ENCODE measurements at places on chromosomes 4 and X. TPM values are rescaled to one million over a fixed set of nuclear protein-coding genes. Genes with fewer than 3 reads are reported as not detected.
A peak's percentile ranks its signal among the peaks of the same experiment; 100 is the strongest.

Gene CYSLTR1
- total RNA-seq, result 0.43 TPM

Gene SPANXN1
- not detected for total RNA-seq

Gene ZMYM3
- total RNA-seq, result 25.0 TPM

Gene CA5B
- 10.5 TPM for total RNA-seq

Gene COL4A6
- total RNA-seq, result 12.9 TPM

Gene USP17L27
- not detected for total RNA-seq

Gene SSX5
- total RNA-seq, result not detected

Gene P2RY4
- 0.87 TPM for total RNA-seq

GRCh38 chr4:53515076-53515475 lies 76.2 kb downstream of the LNX1 start:
- DNase-seq, result no peak

- DNase-seq, result no peak
Observed at GRCh38 chr4:77153006-77153405, 4.0 kb upstream of the CCNG2 start.

DNA sequence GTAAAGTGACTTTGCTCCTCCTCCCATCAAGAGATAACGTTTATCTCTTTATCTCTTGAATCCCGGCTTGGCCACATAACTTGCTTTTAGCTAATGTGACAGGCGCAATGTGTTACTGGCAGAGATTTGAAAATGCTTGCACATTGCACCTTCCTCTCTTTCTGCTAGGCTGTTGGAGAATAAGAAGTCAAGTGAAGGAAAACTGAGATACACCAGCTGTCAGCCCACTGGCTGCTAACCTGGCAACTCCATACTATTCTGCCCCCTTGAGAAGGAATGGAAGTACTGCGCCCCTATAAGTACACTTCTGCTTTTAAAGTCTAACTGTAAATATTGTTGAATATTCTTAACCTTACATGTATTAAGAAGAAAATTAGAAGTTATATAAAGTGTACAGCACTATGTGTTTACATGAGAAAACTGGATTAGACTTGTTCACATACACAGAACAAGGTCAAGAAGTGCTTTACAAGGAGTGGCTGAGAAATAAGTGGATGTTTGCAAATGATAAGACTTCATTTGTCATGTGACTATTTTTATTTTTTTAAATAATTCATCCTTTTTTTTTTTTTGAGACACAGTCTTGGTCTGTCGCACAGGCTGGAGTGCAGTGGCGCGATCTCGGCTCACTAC lies 424.5 kb upstream of the CTSO start:
- DNase-seq, result peak; percentile 58

GRCh38 chr4:2996415-2996814 lies 33.0 kb downstream of the GRK4 start:
- no peak for DNase-seq

GRCh38 chr4:101039367-101039766 lies 308.0 kb downstream of the PPP3CA start:
- no peak for DNase-seq

DNA sequence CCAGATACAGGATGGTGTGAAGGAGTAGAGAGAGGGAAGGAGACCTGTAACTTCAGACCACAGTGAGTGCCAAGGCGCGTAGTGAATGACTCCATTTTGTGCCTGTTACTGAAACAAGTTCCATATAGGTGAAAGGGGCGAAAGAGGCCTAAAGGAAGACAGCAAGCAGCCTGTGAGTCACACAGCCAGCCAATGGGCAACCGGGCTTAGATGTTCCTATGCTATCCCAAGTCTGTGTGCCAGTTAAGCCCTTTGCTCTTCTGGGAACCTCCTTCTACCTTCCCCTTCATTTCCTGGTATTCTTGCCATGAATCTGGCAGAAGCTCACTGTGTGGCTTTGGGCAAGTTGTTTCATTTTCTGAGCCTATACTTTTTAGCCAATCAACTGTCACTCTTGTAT lies 161.8 kb upstream of the LDB2 start:
- DNase-seq, result no peak

- DNase-seq, result no peak
Observed at GRCh38 chrX:134711135-134711921, 53.1 kb upstream of the PLAC1 start.

DNA sequence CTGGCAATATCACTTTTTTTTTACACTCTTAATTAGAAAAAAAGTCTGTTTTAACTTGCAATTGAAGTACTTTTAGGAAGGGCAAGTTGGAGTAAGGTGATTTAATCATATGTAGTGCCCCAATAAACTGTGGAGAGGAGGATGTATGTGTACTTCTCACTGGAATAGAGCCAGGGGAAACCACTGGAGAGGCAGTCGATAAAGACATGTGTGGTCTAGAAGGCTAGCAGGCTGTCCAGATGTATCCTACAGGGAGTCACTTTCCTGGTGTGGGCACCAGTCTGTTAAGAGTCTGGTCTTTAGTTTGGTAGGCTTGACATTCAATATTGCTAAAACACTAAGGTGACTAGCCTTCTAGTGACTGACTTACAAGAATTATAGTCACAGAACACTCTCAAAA lies 9.6 kb upstream of the SGMS2 start:
- DNase-seq, result no peak

- DNase-seq, result no peak
Observed at GRCh38 chr4:6359536-6360308, 90.1 kb downstream of the WFS1 start.

DNA sequence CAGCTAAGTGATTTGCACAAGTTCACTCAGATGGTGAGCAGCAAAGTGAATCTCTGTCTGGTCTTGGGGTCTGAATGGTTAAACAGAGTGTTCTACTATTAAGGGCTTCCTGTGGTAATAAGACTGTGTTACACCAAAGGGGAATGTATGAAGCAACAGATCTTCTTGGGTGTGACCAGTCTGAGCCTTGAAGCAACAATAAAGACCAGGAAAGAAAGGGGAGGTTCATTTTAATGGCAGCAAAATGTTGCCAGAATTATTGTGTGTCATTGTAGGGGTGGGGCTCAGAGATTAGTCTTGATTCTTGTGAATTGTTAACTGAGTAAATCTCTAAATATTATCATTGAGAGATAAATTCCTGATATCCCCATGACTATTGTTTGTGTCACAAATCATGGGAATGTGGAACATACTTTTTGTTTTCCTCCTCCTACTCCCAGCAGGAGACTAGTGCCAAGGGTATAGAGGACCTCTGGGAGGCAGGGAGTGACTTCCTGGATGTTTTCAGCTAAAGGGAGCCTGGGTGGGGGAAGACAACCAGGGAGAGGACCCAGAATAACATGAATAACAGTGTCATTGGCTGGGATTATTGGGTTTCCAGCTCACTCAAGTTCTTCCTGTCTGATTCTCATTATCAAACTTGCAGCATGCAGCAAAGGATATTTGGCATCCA lies 141.4 kb upstream of the PAK3 start:
- no peak for DNase-seq

DNA sequence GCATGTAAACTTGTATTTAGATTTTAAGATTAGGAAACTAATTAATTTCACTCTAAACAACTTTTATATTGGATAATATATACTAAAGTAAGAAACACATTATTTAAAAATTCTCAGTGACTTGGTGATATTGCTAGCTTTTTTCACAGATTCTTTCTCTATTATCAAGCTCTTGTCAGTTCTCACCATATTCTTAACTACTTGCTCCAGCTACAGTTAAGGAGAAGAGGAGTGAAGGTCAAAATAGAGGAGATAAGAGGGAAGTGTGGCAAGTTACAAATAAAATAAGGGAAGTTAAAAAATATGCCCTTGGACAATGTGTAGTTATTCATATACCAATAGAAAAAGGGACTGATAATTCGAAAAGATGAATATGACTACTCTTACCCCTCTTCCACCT lies 34.7 kb upstream of the NAF1 start:
- no peak for DNase-seq

DNA sequence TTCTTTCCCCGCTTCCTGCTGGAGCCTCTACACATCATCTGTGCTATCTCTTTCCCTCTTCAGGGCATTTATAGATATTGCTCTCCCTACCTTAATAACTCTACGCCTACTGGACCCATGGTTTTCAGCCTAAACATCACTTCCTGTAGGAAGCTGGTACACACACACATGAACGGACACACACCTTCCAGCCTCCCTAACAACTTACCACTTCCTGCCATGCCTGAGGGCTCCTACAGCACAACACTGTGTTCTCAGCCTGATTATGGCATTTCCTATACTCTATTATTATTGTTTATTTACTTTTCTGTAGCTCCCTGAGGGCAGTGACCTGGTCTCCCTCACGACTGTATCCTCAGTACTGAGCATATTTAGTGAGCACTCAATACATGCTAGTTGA lies 163.6 kb upstream of the MAP3K15 start:
- no peak for DNase-seq

DNA sequence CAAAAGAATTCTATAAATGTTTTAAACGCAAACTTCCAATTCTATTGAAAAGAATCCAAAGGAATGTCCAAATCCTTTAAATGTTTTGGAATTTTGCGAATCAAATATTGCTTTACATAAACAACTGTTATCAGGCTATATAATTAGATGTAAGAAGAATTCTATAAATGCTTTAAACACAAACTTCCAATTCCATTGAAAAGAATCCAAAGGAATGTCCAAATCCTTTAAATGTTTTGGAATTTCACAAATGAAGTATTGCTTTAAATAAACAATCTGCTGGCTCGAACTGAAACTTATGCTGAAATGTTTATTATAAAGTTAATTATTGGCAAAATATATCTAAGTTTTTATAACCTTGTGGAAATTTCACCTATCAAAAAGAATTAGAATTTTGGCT lies 16.1 kb downstream of the DAPP1 start:
- no peak for DNase-seq

- DNase-seq, result no peak
Observed at GRCh38 chrX:69431420-69431819, 72.7 kb upstream of the NALF2 start.

DNA sequence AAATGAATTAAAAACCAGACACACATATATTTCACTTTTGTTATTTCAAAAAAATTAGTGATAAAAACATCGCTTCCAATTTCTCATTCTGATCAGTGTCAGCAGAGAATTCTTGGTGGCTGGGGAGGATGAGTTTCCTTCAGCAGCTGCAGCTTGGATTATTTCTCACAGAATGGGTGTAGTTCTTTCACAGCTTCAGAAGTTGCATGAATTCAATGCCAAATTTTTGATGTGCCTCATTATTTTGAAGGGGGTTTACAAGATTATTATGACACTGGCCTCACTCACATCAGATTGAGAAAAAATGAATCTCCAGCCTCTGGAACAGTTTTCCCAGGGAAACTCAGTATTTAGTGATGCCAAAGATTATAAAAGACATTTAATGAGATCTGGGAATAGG lies 184.9 kb upstream of the WDFY3 start:
- no peak for DNase-seq

- peak; percentile 55 for DNase-seq
Observed at GRCh38 chrX:21479695-21480270, 105.6 kb downstream of the CNKSR2 start.

GRCh38 chrX:16484338-16484737 lies 165.6 kb upstream of the S100G start:
- DNase-seq, result peak; percentile 24

GRCh38 chr4:2062808-2063524 lies 3.8 kb downstream of the NAT8L start:
- DNase-seq, result no peak

DNA sequence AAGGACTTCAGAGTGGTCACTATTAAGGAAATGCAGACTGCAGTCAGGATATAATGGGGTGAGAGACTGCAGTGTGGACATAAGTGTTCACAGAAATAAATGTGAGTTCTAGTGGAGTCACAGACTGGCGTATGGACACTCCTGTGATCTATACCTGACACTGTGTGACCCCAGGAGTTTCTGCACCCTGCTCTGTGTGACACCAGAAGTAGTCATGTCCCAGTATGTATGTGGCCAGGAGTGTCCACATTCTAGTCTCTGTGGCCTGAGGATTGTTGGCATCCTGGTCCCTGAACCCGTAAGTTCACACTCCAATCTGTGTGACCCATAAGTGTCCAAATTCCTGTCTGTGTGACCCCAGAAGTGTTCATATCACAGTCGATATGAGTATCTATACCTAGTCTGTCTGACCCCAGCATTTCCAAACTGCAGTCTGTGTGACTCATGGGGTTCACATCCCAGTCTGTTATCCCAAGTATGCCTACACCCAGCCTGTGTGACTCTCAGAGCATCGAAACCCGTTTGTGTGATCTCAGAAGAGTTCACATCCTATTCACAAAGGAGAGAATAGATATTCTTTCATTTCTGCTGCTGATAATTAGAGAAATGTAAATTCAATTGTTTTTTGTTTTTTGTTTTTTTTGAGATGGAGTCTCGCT lies 16.3 kb downstream of the WDR13 start:
- no peak for DNase-seq

DNA sequence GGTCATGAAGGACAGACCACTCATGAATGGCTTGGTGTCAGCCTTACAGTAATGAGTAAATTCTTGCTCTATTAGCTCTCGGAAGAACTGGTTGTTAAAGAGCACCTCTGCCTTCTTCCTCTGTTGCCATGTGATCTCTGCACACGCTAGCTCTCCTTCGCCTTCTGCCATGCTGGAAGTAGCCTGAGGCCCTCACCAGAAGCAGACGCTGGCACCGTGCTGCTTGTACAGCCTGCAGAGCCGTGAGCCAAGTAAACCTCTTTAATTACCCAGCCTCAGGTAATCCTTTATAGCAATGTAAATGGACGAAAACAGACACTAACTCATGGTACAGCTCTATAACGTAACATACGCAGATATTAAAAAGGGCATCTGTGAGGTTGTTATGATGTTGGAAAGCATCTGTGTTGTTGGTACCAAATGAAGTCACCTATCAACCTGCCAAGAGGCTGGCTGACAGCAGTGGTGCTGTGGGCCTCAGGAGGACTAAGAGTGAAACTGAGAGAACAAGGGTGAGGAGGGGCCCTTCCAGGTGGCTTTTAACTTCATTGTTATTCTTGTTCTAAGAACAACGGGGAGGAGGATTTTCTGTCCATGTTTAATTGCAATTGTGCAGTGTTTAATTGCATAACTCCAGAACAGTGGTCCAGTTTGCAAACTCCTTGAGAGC lies 69.2 kb downstream of the CRMP1 start:
- no peak for DNase-seq

- no peak for DNase-seq
Observed at GRCh38 chrX:152923599-152923998, 25.7 kb downstream of the ZNF185 start.

DNA sequence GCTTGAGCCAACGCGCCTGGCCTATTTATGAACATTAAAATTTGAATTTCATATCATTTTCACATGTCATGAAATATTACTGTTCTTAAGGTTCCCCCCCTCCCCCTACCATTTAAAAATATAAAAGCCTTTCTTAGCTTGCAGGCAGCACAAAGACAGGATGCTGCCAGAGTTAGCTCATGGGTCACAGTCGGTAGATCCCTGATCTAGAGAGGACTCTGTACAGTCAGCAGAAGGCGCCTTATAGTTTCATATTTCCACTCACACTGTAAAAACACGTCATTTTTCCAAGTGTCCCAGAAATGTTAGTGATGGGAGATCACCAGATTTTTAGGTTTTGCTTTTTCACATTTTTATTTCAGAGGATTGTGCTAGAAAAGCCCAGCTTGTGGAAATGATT lies 12.2 kb downstream of the NOCT start:
- DNase-seq, result no peak
